ENCODE measurements at places on chromosomes 13 and 19.

GRCh38 chr19:18502246-18502637 lies 19.6 kb downstream of the ELL start:
- no peak for DNase-seq

DNA sequence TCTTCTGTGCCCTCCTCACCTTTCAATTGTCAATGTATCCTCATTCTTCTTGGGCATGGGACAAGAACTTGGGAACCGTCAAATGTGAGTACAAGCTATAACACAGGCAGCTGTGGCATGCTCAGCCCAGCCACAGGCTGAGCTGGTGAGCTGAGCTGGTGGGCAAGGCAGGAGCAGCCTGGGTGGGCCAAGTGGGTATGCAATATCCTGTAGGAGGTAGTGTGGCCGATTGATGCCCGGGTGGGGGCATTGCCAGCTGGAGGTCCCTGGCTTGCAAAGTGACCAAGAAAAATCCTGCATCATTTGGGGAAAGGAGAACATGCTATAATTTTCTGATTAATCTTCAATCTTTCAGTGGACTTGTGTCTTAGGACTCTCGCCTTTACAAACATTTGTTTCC lies 507.2 kb upstream of the SLC10A2 start:
- DNase-seq, result no peak

- DNase-seq, result no peak
These were observed 103.0 kb downstream of the DNAJC15 start for GRCh38 chr13:43126420-43126819.

- no peak for DNase-seq
These were observed 19.5 kb downstream of the CAPS start for GRCh38 chr19:5933391-5934068.

- DNase-seq, result no peak
These were observed 29.9 kb downstream of the EFNA2 start for GRCh38 chr19:1315470-1316166.

DNA sequence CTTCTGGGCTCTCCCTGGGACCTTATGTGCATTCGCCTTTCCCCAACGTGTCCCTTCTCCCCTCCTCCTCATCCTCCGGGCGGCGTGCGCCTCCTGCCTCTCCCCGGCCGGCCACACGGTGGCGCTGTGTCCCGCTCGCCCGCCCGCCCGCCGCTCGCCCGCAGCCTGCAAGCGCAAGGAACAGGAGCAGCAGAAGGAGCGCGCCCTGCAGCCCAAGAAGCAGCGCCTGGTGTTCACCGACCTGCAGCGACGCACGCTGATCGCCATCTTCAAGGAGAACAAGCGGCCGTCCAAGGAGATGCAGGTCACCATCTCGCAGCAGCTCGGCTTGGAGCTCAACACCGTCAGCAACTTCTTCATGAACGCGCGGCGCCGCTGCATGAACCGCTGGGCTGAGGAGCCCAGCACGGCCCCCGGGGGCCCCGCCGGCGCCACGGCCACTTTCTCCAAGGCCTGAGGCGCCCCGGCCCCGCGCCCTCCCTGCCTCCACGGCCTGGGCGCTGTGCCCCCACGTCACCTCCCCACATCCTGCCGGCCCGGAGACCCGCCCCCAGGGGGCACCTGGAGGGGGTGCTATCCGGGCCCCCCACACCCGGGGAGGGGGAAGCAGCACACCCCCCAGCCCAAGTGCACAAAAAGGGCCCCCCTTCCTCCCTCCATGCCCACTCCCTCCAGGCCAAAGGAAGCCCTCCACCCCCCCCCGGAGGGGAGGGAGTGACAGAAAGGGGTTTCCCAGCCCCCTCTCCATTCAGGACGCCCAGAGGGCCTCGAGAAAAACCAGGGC lies 21.9 kb downstream of the ONECUT3 start:
- DNase-seq, result no peak

Measured in effector CD4-positive, alpha-beta T cell (primary cell).